ENCODE measurements at places on chromosomes 2 and 18. TPM values are rescaled to one million over a fixed set of nuclear protein-coding genes. Genes with fewer than 3 reads are reported as not detected.

DNA sequence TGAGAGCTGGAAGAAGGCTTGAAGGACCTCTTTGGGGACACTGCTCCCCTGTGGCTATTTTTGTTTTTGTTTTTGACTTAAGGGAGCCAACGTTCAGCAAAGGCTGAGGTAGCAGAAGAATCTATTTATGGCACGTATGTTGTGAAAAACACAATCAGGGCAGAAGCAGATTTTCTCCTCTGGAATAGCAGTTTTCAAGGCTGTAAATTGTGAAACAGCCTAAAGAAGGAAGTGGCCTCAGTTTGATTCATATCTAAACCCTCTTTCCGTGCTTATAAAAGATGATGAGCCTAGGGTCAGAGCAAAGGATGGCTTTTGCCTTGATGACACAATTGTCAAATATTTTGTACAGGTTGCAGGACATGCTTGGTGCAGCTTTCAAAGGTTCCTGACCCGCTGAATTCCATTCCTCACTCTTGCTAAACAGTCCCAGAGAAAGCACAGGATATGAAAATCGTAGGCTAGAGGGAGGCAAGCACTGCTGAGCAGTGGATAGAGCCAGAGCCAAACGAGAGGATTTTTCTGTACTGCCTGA is 106.2 kb upstream of the DLX2 start:
- DNase-seq = no peak
- H3K36me3 ChIP-seq = no peaks in the 10 kb centered on the region
- no peak overlapping the region for H3K4me3 ChIP-seq
- no peak overlapping the region for H3K27ac ChIP-seq
- H3K4me1 ChIP-seq = peaks cover 8% of the 10 kb centered on the region
- peaks cover 5% of the 10 kb centered on the region for H3K27me3 ChIP-seq

DNA sequence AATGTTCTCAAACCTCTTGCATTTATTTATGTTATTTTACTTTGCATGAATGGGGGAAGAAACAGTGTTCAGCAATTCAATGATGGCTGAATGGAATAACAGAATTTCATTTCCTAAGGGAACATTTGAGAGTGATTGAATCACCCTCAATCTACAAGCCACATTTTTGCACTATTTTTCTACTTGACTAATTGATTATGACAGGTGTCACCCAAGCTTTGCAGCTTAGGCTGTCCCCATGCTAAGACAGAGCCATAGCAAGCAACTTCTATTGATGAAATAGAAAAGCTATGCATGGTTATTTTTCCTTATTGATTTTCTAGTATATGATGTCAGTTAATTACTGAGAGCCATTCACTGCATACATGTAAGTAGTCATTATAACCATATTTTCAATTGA is 795.7 kb downstream of the DCC start:
- no peak overlapping the region for H3K4me3 ChIP-seq
- no peaks in the 10 kb centered on the region for H3K36me3 ChIP-seq
- no peaks in the 10 kb centered on the region for H3K27me3 ChIP-seq
- DNase-seq = no peak

DNA sequence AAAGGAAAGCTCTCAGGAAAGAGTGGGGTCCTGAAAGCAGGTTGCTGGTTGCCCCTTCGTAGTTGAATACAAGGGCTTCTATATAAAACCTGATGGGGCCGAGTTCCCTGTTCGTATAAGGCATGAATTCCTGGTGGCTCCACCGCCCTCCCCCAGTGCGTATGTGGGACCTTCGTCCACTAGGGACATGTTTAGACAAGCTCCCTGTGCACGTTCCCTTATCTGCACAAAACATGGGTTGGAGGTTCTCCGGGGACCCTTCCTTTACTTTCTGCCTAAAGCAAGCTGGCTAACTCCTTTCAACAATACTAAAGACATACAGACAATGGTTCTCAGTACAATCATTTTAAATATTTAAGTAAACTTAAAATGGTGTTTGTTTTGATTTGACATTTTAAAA is 8.0 kb downstream of the CLUL1 start:
- peaks cover 16% of the 10 kb centered on the region for H3K27me3 ChIP-seq
- no peaks in the 10 kb centered on the region for H3K36me3 ChIP-seq
- H3K4me1 ChIP-seq = no peaks in the 10 kb centered on the region
- H3K27ac ChIP-seq = no peak overlapping the region

GRCh38 chr2:199554026-199554425 is 96.3 kb upstream of the SATB2 start:
- no peaks in the 10 kb centered on the region for H3K27me3 ChIP-seq
- H3K4me1 ChIP-seq = no peaks in the 10 kb centered on the region
- H3K4me3 ChIP-seq = no peak overlapping the region
- no peaks in the 10 kb centered on the region for H3K36me3 ChIP-seq
- H3K27ac ChIP-seq = no peak overlapping the region

DNA sequence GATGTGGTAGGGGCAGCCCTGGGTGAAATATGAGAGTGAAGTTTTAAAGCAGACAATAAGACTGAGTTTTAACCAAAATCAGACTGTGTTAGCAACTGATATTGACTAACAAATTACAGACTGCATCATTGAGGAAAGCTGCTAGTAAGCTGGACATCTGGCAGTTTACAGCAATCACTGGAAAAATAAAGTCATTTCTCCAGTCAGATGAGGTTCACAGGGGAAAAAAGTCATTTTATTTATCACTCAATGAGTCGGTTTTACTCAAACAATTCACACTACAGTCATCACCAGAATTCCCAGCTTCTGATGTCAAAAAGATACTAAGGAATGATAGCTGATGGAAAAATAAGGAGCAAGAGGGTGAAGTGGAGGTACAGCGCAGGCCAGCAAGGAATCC is 10.5 kb upstream of the TMEM177 start:
- H3K36me3 ChIP-seq = peaks cover 5% of the 10 kb centered on the region
- H3K4me1 ChIP-seq = peaks cover 15% of the 10 kb centered on the region
- no peak overlapping the region for H3K27ac ChIP-seq
- DNase-seq = no peak
- H3K4me3 ChIP-seq = no peak overlapping the region

- DNase-seq = no peak
- H3K4me1 ChIP-seq = peaks cover 4% of the 10 kb centered on the region
- H3K27ac ChIP-seq = no peak overlapping the region
- no peak overlapping the region for H3K4me3 ChIP-seq
Observed at GRCh38 chr2:172869861-172870260, 134.2 kb downstream of the RAPGEF4 start.

DNA sequence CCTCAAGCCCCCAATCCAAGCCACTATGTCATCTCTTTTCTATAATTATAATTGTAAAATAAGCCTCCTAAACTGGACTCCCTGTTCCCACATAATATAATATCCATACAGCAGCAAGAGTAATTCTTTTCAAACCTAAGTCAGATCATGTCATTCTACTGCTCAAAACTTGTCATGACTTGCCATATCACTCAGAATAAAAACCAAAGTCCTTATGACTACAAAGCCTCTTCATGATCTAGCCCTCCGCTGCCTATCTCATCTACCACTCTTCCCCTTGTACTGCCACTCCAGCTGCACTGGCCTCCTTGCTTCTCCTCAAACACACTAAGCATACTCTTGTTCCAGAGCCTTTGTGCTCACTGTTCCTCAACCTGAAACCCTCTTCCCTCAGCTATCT is 69.9 kb downstream of the MEMO1 start:
- peaks cover 26% of the 10 kb centered on the region for H3K4me1 ChIP-seq
- H3K36me3 ChIP-seq = peaks cover 2% of the 10 kb centered on the region
- no peak overlapping the region for H3K4me3 ChIP-seq
- H3K27me3 ChIP-seq = no peaks in the 10 kb centered on the region

DNA sequence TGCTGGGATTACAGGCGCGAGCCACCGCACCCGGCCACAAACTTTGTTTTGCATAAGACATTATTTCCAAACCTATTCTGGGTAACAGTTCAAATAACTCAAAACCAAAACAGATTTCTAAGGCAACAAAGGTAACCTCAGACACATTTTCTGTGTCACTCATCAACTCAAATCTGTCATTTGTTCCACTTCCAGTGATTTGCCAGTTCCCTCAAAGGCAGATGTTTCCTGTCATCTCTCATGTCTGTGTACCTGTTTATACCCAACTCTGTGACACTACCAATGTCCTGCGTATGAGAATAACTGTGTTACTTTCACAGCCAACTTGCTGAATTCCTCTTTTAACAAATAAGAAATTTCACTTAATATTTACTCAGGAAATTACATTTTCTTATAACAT is 54.4 kb downstream of the SCN3A start:
- H3K4me3 ChIP-seq = no peak overlapping the region
- no peak overlapping the region for H3K27ac ChIP-seq
- no peaks in the 10 kb centered on the region for H3K4me1 ChIP-seq
- no peaks in the 10 kb centered on the region for H3K36me3 ChIP-seq

DNA sequence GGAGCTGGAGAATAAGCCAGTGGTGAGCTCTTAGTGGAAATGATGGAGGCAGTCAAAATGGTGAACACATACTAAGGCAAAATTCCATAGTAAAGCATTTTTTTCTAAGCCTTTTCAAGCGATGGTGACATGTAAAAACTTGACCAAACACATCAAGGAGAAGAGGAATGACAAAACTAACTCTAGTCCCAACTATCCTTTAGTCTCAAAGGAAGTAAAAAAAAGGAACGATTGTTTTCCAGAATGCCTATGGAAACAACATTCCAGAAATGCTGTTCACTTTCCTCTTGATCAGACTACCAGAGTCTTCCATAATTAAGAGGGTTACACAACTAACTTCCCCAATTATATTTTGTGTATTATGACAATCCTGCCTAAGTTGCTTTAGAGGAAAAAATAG is 715.6 kb downstream of the EPHA4 start:
- no peak for DNase-seq
- H3K4me3 ChIP-seq = no peak overlapping the region
- no peaks in the 10 kb centered on the region for H3K27me3 ChIP-seq

DNA sequence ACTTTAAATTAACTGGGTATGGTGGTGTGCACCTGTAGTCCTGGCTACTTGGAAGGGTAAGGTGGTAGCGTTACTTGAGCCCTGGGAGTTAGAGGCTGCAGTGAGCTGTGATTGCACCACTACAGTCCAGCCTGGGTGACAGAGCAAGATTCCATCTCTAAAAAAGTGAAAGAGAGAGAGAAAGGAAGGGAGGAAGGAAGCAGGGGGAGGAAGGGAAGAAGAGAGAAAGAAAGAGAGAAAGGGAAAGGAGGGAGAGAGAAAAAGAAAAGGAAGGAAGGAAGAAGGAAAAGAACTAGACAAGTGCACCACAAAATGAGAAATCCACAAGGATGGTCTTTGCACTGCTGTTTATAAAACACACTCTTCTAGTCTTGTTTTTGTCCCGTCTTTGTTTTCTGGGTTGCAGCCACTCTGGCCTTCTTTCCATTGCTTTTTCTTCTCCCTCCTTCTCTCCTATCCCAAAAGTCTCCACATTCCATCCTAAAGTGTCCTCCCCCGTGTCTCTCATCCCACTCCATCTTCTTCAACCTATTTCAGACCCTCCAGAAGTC is 32.0 kb downstream of the PKDCC start:
- peaks cover 4% of the 10 kb centered on the region for H3K4me1 ChIP-seq
- H3K27me3 ChIP-seq = peaks cover 23% of the 10 kb centered on the region
- no peaks in the 10 kb centered on the region for H3K36me3 ChIP-seq
- H3K4me3 ChIP-seq = no peak overlapping the region
- no peak overlapping the region for H3K27ac ChIP-seq

- H3K36me3 ChIP-seq = no peaks in the 10 kb centered on the region
- no peaks in the 10 kb centered on the region for H3K27me3 ChIP-seq
- H3K4me3 ChIP-seq = no peak overlapping the region
Observed at GRCh38 chr2:214108598-214108997, 302.3 kb upstream of the VWC2L start.

Gene TXNDC2
- not detected for total RNA-seq

Gene HOXD4
- not detected for total RNA-seq
